Breast epithelium (tissue), 4 donors: ENCODE measurements at places on chromosomes 5 and 9. TPM values are rescaled to one million over a fixed set of nuclear protein-coding genes. Genes with fewer than 3 reads are reported as not detected.
A peak's percentile ranks its signal among the peaks of the same experiment; 100 is the strongest.

DNA sequence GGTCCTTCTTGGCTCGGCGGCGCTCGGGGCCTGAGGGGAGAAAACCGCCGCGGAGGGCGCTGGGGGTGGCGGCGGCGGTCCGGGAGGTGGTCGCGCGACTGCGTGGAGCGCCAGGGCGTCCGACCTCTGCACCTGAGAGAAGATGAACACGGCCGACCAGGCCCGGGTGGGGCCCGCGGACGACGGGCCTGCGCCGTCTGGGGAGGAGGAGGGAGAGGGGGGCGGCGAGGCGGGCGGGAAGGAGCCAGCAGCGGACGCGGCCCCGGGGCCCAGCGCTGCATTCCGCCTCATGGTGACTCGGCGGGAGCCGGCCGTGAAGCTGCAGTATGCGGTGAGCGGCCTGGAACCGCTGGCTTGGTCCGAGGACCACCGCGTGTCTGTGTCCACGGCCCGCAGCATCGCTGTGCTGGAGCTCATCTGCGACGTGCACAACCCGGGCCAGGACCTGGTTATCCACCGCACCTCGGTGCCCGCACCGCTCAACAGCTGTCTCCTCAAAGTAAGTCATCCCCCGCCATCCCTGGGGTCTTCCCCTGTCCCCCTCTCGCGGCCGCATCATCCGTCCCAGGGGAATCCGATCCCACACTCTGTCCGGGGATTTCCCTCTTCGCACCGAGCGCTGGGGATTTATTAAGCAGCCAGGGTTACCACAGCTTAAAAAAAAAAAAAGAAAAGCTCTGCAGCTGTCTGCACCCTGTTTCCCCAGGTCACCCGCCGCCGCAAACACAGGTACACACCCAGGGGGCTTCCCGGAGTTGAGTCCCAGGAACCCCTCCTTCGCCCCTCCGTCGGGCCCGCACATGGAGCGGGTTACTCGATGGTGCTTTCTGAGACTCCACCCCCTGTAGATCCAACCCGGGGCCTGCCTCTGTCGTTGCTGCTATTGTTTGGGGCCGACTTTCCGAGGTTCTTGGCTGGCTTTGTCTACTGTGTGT, at the start of gene GTF3C4:
GTF3C4 (plus strand) TSS at position 8 of the 935 bp plus-strand sequence; CDS start at position 143, 135 bp downstream.
- H3K4me3 ChIP-seq: peak within 1 kb of the TSS; percentile 99
- no peaks in the 10 kb centered on the region for H3K4me1 ChIP-seq
- H3K27me3 ChIP-seq: no peaks in the 10 kb centered on the region
- peak within 1 kb of the TSS; percentile 97 for H3K27ac ChIP-seq
- DNase-seq: no peak

DNA sequence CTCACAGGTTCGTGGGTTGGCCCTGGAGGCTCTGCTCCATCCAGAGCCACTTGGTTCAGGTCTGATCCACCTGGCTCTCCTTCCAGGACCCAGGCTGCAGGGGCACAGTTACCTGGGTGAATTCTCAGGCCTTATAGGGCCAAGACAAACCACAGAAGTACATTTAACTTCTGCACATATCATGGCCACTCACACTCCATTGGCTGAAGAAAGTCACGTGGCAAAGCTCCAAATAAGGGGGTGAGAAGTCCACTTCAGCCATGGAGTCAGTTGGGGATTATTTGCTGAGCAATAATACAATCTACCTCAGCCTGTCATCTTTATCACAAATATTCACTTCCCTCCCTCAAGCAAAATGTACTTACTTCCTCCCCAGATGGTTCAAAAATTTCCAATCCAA, 83.6 kb downstream of the MACROH2A1 start:
- H3K27ac ChIP-seq: no peak overlapping the region
- DNase-seq: no peak
- H3K4me1 ChIP-seq: no peaks in the 10 kb centered on the region
- H3K27me3 ChIP-seq: no peaks in the 10 kb centered on the region
- no peaks in the 10 kb centered on the region for H3K36me3 ChIP-seq

GRCh38 chr5:96962540-96962991, 26.7 kb downstream of the LNPEP start:
- DNase-seq: no peak
- H3K27ac ChIP-seq: peak overlapping the region; percentile 26
- no peaks in the 10 kb centered on the region for H3K27me3 ChIP-seq
- H3K36me3 ChIP-seq: no peaks in the 10 kb centered on the region
- H3K4me3 ChIP-seq: no peak overlapping the region
- H3K4me1 ChIP-seq: no peaks in the 10 kb centered on the region

- H3K36me3 ChIP-seq: no peaks in the 10 kb centered on the region
- H3K4me3 ChIP-seq: no peak overlapping the region
- no peak for DNase-seq
- peaks cover 4% of the 10 kb centered on the region for H3K4me1 ChIP-seq
Measured at GRCh38 chr5:72109625-72110024, 2.4 kb downstream of the MAP1B start.

Gene FCN1
- total RNA-seq: 2.9 TPM

Gene DNM1
- 11.3 TPM for total RNA-seq

Gene PPP1R26
- 15.1 TPM for total RNA-seq

Gene PFN3
- not detected for total RNA-seq

Gene ARHGEF37
- total RNA-seq: 54.4 TPM

Gene CD72
- total RNA-seq: 6.4 TPM

Gene KLF4
- total RNA-seq: 52.7 TPM
